Left renal pelvis (tissue), 4 donors: ENCODE measurements at places on chromosomes 6 and 20. TPM values are rescaled to one million over a fixed set of nuclear protein-coding genes. Genes with fewer than 3 reads are reported as not detected.

Gene MYMX
- 0.33 TPM for polyA plus RNA-seq

Gene IPCEF1
- 5.9 TPM for polyA plus RNA-seq

Gene SFTA2
- polyA plus RNA-seq, result 0.76 TPM

Gene BPIFB2
- polyA plus RNA-seq, result not detected

Gene BPHL
- polyA plus RNA-seq, result 66.4 TPM

Gene SLC22A1
- polyA plus RNA-seq, result 0.14 TPM

Gene MARCKS
- polyA plus RNA-seq, result 343 TPM
